ENCODE measurements at places on chromosomes 3 and 15.

DNA sequence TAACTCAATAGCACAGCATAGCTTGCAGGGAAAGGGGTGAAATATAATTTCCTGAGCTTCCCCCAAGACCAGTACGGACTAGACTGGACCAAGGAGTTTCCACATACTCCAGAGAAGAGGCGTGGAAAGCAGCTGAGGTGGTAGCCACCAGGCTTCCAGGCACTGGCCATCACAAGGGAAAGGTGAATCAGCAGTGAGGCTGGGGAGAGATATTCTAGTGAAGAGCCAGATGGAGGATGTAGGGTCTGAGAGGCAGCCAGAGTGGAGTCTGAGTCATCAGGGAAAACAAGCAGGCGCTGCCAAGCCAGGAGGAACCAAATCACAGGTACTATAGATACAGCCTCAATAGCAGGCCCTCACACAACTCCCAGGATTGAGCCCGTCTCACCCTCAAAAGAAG, 9.6 kb upstream of the RASA2 start:
- no peak for DNase-seq

DNA sequence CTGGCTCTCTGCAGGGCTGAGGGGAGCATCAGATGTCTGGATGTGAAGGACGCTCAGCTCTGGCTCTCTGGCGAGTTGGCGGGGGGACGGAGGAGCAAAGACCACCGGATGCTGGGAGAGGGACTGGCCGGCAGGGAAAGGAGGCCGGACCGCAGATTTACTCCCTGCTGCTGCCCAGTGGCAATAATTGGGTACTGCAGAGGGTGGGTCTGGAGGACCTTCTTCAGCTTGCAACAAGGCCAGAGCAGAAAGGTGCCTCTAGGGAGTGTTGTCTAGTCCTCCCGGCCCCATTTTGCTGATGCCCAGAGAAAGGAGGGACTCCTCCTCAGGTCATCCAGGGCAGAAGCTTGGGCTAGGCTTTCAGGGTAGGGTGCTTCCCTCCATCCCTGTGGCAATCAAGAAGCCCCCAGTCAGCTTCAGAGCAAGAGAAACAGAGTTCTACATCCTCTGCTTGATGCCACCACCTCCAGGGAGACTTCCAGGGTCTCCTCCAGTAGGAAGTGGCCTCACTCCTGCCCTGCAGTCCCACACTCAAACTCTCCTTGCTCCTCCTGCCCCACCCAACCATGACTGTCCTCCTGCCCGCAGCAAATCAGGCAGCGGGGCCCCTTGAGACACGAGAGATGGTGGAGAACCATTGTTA, 20.3 kb upstream of the CSPG4 start:
- peak; percentile 67 for DNase-seq

DNA sequence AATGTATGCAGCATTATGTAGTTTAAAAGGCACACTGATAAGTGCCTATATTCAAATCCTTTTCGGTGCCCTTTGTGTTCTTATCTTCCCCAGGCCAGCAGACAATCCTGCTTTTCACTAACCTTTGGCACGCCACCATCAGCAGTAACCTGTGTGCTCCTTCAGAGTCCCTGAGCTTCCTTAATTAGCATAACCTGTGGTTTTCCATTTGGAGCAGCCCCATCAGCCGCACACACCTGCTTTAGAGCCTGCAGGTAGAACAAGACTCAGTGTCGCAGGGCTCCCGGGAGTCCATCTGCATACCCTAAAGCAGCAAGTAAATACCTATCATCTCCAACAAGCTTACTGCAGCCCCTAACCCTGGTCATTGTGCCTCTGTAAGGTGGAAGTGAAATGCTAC, 755.1 kb downstream of the ROBO2 start:
- no peak for DNase-seq

GRCh38 chr3:168093790-168094189, 1.9 kb downstream of the GOLIM4 start:
- DNase-seq: no peak

DNA sequence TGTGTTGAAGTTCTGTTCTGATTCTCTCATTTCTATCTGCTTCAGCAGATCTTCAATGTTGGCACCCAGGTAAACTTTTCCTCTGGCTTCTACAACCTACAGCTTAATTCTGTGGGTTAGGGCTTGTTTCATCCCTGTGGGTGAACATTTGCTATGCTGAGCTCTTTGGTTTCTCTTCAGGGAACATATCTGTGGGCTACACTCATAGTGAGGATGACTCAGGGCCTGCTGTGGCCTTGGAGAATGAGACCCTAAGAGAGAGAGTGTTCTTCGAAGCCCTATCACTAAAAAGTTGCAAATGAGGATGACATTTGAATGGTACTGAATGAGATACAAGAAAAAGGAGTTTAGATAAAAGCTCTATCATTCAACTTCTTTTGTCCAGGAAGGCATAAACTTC, 346.2 kb upstream of the CBLB start:
- no peak for DNase-seq

- DNase-seq: no peak
Observed at GRCh38 chr3:32261545-32261944, 23.1 kb downstream of the CMTM8 start.

- no peak for DNase-seq
Observed at GRCh38 chr15:81386947-81387346, 12.9 kb upstream of the TMC3 start.

DNA sequence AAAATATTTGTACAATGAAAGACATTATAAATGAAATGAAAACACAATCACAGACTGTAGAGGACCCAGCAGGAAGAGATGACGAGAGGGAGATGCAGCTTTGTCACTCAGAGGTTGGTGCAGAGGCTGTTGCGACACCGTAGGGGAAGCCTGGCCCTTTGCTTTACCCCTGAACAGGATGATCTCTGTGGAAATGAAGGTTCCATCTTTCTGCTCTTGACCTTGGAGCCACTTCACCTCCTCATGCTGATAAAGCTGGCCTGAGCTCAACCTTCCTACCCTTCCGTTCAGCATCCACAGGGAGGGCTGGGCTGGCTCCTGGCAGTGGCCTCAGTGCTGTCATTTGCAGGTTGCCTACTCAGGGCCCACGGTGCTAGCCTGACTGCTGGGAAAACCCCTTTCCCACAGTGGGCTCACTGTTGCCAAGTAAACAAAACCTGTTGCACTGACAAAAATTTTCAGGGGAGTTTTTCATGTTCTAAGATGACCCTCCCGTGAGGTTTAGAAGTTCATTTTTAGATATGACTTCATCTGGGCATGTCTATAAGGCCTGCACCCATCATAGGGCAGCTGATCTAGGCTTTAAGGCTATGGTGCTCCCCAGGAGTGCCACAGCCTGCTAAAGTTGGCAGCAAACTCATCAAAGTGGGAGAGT, 3.0 kb upstream of the CD80 start:
- no peak for DNase-seq

DNA sequence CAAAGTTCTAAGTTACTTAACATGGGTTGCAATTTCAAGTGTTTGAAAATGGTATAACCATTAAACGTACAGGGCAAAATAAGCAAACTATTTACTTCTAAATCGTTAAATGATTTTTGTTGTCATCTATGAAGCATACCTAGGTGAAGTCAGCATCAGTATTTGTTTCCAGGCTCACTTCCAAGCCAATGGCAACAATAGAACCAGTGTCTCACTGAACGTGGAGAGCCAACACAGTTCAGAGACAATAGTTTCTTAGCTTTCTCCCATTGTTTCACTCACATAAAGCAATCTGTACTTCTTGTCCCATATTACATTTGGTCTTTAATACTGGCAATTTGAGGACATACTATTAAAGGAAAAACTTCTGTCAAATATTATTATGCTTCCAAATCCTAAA, 397.2 kb downstream of the MECOM start:
- no peak for DNase-seq

GRCh38 chr3:119669906-119670570, 7.2 kb downstream of the COX17 start:
- no peak for DNase-seq

DNA sequence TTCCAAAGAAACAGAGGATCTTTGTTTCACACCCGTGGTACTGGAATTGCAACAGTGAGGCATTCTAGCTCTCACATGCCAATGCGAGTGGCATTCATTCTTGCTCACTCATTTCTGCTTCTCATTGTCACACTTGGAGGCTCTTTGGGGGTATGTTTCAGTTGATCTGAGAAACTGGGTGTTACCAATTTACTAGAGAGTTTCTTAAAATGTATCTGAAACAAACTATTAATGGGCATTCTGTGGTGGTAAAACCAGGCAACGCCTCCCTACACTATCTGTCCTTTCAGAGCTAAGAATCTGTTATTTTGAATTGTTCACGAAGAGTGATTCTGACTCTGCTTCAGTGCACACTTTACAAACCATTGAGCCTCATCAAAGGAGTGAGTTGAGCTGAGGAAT, 140.6 kb upstream of the BHLHE40 start:
- DNase-seq: no peak

GRCh38 chr3:186664119-186664495, 1.7 kb upstream of the HRG start:
- no peak for DNase-seq

- DNase-seq: no peak
Observed at GRCh38 chr3:64152086-64152485, 73.2 kb downstream of the PRICKLE2 start.

DNA sequence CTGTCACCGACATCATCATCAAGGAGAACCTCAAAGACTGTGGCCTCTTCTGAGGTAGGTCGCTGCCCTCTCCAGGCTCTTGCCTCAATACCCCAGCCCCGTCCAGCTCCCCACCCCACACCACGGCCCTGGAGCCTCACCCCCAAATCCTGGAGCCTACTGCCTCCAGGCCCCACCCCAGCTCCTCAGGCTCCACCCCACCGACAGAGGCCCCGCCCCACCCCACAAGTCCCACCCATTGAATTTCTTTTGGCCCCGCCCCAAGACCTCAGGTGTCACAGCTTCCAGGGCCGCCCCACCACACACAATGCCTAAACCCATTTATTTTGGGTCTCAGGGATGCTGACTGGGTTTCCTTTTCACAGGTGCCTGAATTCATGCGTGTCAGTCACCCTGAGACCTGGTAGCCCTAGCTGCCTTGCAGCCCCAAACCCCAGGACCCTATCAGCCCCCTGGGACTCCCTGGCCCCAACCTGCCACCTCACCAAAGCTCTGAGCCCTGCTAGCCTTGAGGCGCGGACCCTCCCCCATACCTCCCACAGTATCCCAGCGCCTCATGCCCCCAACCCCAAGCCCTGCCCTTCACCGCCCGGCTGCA, 3.6 kb downstream of the GNAT1 start:
- DNase-seq: no peak

GRCh38 chr15:42919308-42919707, 1.3 kb downstream of the TTBK2 start:
- no peak for DNase-seq

- DNase-seq: no peak
Observed at GRCh38 chr15:71374607-71375352, 259.5 kb downstream of the THSD4 start.

DNA sequence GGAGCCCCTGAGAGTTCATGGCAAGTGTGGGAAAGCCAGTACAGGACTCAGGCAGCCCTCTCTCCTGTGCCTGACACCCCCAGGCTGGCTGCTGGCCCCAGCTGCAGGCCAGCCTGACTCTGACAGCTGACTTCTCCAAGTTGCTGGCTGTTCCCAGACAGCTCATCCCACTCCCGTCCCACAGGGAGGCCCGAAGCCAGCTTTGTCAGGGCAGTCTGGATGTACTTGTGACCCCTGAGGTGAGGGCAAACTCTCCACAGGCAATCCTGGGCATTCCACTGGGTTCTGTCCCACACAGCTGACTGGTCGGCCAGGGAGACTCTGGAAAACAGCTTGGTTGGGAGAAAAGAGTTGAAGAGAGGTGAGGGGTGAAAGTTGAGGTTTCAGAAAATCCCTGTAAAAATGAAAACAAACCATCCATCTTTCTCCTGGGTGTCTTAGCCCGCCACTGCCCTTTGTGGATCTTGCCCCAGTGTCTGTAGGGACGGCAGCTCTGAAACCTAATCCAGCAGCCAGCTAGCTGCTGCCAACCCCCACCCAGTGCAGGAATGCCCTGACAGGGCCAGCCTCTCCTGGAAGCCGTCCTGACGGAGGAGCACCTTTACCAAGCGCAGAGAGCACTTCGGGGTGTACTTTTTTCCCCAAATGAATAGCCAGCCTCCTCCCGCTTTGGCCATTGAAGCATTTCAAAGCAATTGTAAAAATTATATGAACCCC, 87.9 kb downstream of the DNAJB8 start:
- no peak for DNase-seq

- DNase-seq: no peak
Observed at GRCh38 chr3:11391174-11391879, 119.1 kb downstream of the ATG7 start.

GRCh38 chr3:127889461-127889863, 25.6 kb upstream of the KBTBD12 start:
- DNase-seq: no peak

DNA sequence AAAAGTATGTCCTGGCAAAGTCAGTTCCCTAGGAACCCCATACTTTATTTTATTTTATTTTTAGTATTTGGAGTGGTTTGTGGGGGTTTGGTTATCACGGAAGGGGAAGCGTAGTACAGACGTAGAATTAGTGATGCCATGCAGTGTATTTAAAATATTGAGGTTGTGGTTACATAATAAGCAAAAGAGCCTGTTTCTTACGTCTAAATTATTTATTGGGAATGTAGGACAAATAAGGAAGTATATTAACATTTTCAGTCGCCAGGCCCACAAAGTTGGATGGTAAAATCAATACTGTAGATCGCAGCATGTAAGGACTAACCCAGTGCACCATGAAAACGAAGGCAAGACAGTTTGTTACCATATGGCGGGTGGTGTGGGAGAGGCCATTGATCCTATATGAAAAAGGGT, 558 bp downstream of the DTWD1 start:
- DNase-seq: no peak

- no peak for DNase-seq
Observed at GRCh38 chr15:70102827-70103226, 5.1 kb upstream of the TLE3 start.

- no peak for DNase-seq
Observed at GRCh38 chr3:17356585-17356984, 385.8 kb downstream of the TBC1D5 start.

GRCh38 chr3:182183716-182184430, 472.1 kb downstream of the SOX2 start:
- no peak for DNase-seq

GRCh38 chr3:73258057-73258456, 196.6 kb downstream of the EBLN2 start:
- DNase-seq: no peak

DNA sequence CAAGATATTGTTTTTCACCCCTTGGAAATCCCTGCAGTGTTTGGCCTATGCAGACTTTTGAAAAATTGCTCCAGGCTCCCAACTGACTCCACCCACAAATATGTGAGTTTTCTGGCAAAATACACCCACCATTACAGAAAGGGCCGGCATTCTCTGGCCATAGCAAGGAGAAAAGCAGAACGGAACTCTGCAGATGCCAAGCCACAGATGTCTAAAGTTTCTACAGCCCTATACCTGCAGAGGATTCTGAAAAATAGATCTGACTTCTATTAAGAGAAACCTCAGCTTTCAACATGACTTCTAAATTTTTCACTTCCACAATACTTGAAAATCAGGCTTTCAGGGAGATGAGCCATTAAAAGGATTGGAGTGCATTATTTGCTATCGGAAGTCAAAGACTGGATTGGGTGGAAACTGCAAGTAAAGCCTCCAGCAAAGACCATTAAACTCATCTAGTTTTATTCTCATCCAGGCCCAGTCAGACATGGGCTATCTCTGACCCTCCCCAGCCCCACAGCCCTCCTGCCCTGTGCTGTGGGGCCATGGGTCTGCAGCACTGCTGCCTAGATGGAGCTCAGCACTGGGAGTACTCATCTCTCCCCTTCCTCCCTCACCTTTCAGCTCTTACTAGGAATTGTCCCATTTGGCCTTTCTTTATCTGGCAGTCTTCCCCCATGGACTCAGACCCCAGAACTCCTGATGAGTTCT, 243.1 kb upstream of the GOLGA6L4 start:
- DNase-seq: no peak

- no peak for DNase-seq
Observed at GRCh38 chr3:43405888-43406642, 119.7 kb downstream of the SNRK start.

Measured in neuronal stem cell (in vitro differentiated cells).